ENCODE measurements at places on chromosomes 1 and 21. TPM values are rescaled to one million over a fixed set of nuclear protein-coding genes. Genes with fewer than 3 reads are reported as not detected.

GRCh38 chr1:167258858-167259257, 38.2 kb downstream of the POU2F1 start:
- DNase-seq, result no peak

- peak; percentile 61 for DNase-seq
These were observed 19.8 kb downstream of the SPRTN start for GRCh38 chr1:231357831-231358354.

DNA sequence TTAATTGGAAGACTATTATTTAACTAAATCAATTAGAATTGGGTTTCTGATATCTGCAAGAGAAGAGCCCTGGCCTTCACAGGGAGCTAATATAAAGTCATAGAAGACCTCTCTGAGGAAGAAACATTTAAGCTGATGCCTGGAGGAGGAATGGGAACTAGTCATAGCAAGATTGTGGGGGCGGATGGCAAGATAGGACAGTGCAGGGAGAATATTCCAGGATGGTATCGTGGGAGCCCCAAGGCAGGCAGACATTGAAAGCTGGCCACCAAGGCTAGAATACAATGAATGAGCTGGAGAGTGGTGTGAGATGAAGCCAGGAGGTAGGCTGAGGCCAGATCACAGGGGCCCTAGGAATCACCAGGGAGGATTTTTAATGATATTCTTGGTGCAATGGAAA, 20.8 kb upstream of the MYSM1 start:
- no peak for DNase-seq

DNA sequence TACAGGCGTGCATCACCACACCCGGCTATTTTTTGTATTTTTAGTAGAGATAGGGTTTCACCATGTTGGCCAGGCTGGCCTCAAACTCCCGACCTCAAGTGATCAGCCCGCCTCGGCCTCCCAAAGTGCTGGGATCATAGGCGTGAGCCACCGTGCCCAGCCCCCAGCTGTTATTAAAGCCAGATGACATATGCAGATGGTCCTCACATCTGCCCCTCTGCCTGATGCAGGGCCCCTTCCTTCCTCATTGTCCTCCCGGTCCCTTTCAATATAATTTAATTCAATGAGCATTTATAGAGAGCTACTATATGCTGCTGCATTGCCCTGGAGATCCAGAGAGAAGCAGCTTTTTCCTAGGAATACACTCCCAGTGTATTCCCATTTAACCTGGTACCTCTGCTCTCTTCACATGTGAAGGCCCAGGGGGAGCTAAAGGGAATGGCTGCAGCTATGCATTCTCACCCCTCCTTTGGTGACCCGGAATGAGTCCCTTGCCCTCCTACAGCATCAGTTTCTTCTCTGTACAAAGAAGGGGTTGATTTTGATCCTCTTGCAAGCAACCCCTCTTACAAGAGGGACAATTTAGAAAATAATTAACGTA, 55.6 kb downstream of the L1TD1 start:
- no peak for DNase-seq

- no peak for DNase-seq
These were observed 61.8 kb downstream of the ATP1A1 start for GRCh38 chr1:116434849-116435248.

GRCh38 chr1:198205016-198205684, 48.4 kb downstream of the NEK7 start:
- DNase-seq, result no peak

DNA sequence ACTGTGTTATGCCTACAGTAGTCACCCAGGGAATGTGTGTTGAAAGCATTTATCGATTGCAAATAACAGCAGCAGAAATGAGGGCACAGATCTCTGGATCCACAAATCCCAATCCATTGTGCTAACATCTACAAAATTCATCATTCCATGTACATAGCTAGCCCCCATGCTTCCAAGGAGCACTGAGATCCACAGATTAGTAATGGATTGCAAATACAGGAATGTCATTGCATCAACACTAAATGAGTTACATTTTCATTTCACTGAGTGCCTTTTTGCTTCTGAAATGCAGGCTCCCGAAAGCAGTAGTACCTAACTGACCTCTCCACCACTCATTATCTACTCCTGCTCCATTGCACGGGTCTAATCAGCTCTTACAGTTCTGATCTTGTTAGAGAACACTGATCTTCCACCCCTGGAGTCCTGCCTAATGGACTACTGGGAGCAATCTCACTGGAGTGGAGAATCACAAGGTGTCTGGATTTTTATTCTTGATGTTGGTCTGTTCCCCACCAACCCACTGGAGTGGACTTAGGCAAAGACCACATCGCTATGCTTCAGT, 30.5 kb downstream of the ASTN1 start:
- DNase-seq, result no peak

DNA sequence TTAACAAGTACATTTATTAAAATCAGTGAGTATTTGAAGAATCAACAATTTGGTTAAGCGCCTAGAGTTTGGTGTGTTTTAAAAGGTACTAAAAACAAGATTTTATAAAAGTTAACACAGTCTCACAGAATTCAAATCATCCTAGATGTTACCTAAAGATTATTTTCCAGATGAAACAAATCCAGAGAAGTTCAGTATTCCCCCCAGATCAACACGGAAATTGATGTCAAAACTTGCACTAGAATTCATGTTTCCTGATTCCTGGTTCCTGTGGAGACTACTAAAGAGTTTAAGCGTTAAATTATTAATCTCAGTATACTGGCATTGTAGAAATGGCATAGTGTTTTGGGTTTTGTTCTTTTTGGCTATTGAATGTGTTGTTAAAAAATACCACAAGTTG, 1.4 kb downstream of the PTBP2 start:
- no peak for DNase-seq

DNA sequence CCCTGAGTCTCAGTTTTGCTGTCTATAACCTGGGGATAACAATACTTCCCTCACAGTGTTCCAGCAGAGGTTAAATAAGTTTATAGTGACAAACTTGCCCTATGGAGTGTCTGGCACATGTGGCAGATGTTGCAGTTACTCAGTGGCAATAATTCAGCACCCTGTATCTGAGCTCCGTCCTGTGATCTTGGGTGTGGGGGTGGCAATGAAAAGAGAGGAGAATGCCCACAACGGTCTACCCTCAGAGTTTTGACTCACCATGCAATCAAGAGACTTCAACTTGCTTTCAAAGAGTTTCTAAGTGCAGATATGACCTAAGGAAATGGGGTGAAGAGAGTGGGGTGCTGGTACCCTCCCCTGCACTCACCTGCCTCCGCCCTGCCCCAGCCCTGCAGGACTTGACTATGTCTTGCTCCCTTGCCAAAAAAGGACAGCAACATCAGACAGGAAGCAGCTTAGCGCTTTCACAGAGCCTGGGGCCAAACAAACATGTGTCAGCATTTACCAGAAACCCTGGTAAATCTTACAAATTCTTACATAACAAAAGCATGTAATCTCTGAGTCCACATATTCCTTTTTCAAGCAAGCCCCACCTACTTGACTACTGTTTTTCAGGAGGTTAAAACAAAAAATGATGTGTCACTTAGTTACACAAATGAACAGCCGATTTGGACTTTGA, 185.1 kb upstream of the CAMK1G start:
- DNase-seq, result peak; percentile 66

GRCh38 chr1:19793360-19794046, 6.2 kb downstream of the TMCO4 start:
- DNase-seq, result no peak

GRCh38 chr1:17198476-17199258, 6.3 kb upstream of the PADI1 start:
- no peak for DNase-seq

DNA sequence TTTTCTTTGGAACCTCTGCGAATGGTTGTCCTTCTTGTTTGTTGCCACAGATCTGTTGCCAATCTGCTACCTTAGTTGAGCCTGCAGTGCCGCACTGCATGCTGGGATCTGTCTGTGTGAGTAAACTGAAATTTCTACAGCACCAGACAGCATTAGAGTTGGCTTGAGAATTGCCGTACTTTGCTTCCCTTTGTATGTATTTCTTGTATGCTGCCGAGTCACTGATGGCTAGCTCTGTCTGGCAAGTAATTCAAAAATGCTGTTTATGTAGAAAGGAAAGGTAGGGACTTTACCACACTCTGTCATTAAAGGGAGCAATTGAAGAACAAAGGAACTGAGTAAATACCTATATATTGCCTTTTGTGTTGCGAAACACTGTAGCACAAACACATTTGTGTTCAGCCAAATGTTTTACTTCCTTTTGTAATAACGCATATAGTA, 857.4 kb downstream of the USP25 start:
- DNase-seq, result no peak

SLC45A1 gene
- total RNA-seq, result 3.3 TPM

CNTN2 gene
- 0.42 TPM for total RNA-seq

SEC16B gene
- total RNA-seq, result 2.6 TPM

STMN1 gene
- 31.2 TPM for total RNA-seq

CD247 gene
- 4.7 TPM for total RNA-seq

LCE6A gene
- not detected for total RNA-seq

Data from ureter (tissue), 1 donor.